LHCN-M2 (cell line): ENCODE measurements at places on chromosomes 4 and X. TPM values are rescaled to one million over a fixed set of nuclear protein-coding genes. Genes with fewer than 3 reads are reported as not detected.

Gene EXOC1L
- total RNA-seq = not detected in 2 replicates

Gene CTAG1A
- not detected in 2 replicates for total RNA-seq

Gene RHOH
- total RNA-seq = 0.75 and 0.90 TPM in 2 replicates

GRCh38 chr4:88752754-88753153 is 55.1 kb upstream of the NAP1L5 start:
- DNase-seq = no peak

DNA sequence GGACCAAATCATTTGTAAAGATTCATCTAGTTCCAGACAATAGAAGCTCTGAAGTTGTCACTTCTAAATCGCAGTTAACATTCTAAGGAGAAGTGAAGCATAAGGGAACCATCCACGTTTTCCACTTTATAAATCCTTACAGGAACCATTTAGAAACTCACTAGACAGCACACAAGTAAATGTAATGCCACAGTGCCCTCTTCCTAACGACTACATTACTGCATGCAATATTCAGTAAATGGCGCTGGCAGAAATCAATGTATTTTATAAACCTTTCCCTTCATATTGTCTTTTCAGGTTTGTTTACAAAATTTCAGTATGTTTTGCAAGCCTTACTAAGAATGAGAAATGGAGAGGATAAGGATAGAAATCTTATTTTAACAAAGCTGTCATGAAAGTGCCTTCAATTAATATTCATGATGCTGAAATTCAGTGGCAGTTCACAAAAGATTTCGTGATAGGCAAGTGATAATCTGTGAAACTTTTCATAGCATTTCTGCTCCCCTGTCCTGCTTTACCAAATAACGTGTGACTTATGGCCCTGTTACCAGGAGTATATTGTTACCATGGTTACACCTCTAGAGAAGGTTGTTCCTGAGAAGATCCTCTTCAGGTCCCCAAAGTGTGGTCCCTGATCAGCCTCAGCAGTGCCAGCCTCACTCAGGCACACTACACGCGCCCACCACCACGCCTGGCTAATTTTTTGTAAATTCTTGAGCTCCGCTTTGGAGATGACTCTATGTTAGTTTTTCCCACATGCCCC is 54.2 kb downstream of the TMA16 start:
- peak; percentile 44 for DNase-seq

DNA sequence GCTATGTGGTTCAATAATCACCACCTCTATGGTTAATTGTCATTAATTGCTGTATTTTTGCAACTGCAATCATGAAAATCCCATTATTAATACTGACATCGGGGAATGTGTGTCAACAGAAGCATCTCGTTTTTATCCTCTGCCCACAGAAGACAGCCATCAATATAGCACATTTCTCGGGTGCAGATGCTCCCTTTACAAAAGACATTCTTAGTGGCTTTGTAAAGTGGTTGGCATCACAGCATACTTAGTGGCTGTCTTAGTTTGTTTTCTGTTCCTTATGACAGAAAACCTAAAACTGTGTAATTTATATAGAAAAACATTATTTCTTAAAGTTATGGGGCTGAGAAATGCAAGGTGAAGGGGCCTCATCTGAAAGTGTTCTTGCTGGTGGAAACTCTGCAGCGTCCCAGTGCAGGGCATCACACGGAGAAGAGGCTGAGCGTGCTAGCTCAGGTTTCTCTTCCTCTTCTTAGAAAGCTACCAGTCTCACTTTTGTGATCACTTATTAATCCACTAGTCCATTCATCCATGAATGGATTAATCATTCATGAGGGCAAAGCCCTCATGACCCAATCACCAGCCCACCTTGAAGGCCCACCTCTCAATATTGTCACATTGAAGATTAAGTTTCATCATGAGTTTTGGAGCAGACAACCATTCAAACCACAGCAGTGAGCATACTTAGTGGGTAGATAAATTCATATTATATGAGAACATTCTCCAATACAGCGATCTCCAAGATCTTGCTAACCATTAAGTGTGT is 1067.7 kb upstream of the PABPC4L start:
- no peak for DNase-seq

DNA sequence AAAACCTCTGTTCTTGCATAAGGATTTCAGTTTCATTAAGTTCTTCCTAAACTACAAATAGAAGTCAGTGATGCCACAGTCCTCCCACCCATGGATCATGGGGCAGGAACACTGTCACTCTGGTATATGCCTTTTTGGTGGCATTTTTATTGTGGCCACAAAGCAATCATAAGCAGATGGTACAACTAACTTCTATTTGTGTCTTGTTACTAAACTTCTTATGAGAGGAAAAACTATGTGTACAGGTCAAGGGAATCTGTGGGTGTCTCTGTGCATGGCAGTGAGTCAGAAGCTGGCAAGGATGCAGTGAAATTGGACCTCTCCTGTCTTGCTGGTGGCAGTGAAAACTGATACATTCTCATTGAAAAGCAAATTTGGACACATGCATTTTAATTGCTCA is 245.0 kb upstream of the GPC4 start:
- DNase-seq = peak; percentile 20

DNA sequence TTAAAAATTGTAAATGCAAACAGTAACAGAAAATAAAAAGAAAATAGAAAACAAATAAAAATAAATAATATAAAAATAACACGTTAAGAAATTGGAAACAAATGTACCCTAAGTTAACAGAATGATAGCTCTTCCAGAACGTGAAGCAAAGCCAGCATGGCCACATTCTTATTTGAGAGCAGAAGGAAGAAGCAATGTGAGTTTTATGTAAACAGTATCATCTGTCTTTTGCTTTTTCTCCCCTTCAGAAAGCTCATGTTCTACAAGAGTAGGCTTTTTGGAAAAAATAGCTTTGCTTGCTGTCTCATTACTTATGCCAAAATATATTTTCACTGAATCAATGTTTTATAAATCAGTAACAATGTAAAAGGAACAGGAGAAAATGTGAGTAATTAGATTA is 18.7 kb downstream of the NPY2R start:
- DNase-seq = no peak
